Kidney epithelial cell (primary cell): ENCODE measurements at places on chromosomes 6 and 20. TPM values are rescaled to one million over a fixed set of nuclear protein-coding genes. Genes with fewer than 3 reads are reported as not detected.

Gene PDE10A
- total RNA-seq: 13.0 and 13.3 TPM in 2 replicates

Gene ARMC12
- total RNA-seq: 0.29 TPM in 1 of 2 replicates, not detected in the other

Gene MUC21
- total RNA-seq: not detected in 2 replicates

Gene POPDC3
- 0.58 and 0.82 TPM in 2 replicates for total RNA-seq

Gene UCKL1
- total RNA-seq: 19.6 and 25.6 TPM in 2 replicates

Gene PRRT1
- 0.27 TPM in 1 of 2 replicates, not detected in the other for total RNA-seq

Gene CCN2
- 172 and 194 TPM in 2 replicates for total RNA-seq

Gene DNAH8
- total RNA-seq: not detected in 2 replicates

Gene APOM
- total RNA-seq: 1.3 and 1.8 TPM in 2 replicates

Gene ABHD16A
- total RNA-seq: 43.8 and 45.5 TPM in 2 replicates

Gene RAB44
- total RNA-seq: 0.07 TPM in 1 of 2 replicates, not detected in the other

DNA sequence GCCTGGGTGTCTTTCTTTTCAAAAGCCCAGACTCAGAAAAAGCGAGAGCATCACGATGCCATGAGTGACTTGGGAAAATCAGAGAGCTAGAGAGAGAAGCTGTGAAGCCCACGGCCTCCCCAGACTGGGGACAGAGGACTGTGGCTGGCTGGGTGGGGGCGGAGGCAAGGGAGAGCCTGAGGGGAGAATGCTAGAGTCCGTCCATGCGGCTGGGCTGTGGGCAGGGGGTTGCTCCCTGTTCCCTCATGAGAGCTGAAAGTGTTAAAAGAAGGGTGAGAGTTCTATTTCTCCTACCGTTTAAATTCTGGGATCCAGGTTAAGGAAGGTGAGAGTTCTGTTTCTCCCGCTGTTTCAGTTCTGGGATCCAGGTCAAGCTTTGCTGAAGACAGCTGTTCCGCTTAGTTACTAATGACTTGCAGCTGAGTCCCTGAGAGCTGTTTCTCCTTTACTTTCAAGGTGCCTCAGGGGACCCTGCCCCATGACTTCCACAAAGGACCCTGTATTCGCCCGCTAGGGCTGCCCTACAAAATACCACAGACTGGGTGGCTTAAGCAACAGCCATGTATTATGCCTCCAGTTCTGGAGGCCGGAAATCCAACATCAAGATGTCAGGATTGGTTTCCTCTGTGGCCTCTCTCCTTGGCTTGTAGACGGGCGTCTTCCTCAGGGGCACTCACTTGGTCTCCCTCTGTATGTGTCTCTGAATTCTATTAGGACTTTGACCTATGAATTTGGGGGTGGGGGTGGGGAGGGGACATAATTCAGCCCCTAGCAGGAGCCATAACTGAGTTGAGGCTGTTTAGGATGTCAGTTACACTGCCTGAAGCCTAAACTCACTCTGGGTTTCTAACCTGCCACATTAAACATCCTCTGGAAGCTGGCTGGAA lies 127.0 kb downstream of the PXDC1 start:
- DNase-seq: no peak

- DNase-seq: no peak
These were observed 72.5 kb downstream of the NDUFAF5 start for GRCh38 chr20:13857304-13857703.

DNA sequence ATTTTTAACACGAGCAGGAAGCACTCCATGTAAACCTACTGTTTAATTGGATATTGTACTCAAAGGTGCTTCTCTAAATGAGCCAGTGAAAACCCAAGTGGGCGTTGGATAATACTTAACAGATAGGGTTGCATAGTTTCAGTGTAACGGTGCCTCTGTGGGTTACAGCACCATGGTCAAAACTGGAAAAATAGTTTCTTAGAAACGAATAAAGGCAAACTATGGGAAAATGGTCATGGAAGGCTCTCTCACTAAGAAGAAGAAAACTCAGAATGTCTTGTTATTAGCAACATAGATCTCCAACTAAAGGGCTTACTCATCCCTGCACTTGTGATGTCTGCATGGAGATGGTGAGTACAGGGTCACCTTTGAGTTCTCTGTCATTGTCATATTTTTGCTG lies 59.1 kb upstream of the NEDD9 start:
- DNase-seq: no peak

DNA sequence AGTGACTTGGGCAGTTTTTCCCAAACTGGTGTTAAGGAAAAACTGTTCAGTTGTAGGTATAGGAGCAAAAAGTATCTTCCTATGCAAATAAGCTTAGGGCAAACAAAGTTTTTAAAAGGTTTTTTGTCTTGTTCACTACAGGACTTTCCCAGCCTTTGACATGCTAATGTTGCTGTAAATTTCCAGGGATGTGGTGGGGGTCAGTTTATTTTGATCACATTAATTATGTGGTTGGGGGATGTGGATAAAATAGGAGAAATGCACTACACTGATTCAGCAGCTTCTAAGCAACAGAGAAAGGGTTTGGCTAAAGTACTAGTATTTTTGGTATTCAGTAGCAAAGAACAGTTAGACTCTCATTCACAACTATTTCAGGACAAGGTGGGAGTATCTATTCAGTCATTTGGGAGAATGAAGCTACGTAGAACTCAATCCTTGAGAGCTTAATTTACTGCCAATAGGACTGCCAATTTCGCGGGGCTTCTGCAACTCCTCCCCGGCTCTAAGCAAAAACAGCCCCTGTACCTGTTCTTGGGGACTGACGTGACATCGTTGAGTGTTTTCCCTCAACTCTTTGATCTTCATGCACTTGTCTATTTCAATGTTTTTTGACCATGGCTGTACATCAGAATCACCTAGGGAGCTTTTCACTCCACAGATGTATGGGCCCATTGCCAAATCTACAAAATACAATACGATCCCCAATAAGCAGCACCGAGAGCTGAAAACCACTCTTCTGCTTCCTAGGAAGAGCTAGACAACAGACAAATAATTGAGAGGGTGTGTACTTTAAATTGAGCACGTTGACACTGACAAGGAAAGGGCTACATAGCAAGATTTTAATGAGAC lies 94.8 kb upstream of the NHSL1 start:
- DNase-seq: no peak

DNA sequence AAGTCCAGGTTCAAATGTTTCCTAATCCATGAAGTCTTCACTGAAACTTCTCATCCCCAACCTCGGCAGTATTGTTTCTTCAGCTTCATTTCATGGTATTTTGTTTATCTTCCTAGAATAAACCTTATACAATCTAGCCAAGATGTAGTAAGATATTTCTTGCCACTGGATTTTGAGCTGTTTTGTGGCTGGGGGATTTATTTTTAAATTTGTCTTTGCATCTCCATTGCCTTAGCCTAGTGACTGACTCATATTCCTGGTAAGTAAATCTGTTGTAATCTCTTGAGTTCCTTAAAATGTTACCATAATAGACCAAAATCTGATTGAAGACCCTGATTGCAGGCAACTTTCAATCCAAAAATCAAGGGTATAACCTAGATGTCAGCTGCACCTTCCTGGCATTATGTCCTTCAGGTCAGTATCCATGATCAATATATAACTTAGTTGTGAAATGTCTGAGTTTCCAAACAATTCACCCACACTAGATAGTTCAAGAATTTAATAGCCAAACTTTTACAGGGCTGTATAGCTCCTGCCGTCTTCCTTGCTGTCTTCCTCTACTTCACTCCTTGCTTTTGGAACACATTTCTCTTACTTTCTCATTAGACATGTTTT lies 4.7 kb upstream of the TRMT11 start:
- DNase-seq: no peak

DNA sequence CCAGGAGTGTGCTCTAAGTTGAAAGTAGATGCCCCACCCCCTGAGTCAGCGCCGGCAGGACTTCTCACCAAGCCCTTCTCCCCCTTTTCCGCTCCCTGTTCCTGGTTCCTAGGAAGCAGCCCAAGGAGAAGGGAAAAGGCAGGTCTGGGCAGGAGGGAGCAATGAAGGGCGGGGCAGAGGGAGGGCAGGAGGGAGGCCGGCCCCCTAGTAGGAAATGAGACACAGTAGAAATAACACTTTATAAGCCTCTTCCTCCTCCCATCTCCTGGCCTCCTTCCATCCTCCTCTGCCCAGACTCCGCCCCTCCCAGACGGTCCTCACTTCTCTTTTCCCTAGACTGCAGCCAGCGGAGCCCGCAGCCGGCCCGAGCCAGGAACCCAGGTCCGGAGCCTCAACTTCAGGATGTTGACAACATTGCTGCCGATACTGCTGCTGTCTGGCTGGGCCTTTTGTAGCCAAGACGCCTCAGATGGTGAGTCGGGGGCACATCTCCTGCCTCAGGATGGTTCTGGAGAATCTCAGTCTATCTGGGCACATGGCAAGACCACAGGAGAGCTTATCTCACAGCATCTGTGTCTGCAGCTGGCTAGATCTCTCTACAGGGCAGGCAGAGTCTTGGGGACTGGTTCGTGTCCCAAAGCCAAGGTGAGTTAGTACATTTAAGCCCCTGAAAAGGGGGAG lies at the start of gene PROCR:
Gene PROCR, plus strand, starts transcription at position 320 of the 681 bp plus-strand sequence. Its CDS starts 83 bp downstream, at position 403.
- DNase-seq: peak; percentile 93

GRCh38 chr6:15038013-15038791 lies 207.7 kb upstream of the JARID2 start:
- no peak for DNase-seq

- DNase-seq: no peak
These were observed 9.5 kb downstream of the FAM120B start for GRCh38 chr6:170316071-170316470.

- no peak for DNase-seq
These were observed 156.4 kb upstream of the CARMIL1 start for GRCh38 chr6:25122622-25123237.

- DNase-seq: no peak
These were observed 47.1 kb downstream of the PEX7 start for GRCh38 chr6:136869451-136869850.

DNA sequence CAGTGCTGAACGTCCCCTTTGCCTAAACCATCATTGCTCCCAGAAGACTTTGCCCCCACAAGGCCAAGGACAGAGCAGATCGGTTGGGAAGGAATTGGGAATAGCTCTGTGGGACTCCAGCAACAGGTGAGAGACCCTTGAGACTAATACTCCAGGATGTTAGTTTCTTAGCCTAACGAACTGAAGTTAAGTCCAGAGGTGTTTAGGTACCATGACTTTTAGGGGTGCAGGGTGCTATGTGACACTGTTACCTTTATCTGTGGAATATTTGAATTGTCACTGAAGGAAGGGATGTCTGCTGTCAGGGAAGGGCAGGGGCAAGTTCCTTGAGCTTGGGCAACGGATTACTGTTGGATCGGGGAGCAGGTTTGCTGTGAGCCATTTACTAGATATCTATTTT lies 1.9 kb downstream of the BLCAP start:
- no peak for DNase-seq

DNA sequence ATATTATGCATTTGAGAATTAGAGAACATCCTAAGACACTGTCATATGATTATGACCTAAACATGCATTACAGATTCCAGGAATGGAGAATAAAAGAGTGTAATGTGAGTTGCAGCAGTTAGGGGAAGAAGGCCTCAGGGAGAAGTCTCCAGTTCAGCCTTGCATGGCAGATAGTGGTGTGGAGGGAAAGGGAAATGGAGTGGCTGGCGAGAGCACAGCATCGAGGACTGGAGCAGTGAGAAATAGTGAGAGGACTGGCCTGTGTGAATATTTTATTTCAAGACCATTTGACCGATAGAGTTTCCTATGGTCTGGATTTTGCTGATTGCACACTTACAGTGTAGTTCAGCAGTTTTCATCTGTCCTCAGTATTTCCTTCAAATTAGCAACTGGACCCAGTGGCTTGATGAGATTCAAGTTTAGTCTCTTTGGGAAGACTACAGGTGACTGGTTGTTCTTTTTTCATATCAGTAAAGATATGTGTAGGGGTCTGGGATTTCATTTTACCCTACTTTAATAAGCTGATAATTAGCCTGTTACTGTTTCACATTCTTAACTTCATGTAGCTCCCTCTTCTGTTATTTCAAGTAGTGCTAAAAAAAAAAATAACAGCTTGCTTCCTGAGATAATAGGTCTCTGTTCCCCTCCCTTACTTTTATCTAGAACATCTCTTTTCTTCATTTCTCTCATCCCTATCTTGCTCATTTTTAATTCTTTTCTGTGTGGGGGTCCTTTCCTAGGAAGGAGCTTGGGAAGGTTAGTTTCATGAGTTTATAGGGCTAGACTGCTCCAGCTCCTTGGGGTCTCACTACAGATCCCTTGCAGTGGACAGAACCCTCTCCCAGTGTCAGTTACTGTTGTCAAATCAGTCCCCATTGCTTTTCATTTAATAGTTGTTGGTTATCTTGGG lies 27.9 kb downstream of the BLTP3A start:
- DNase-seq: no peak

DNA sequence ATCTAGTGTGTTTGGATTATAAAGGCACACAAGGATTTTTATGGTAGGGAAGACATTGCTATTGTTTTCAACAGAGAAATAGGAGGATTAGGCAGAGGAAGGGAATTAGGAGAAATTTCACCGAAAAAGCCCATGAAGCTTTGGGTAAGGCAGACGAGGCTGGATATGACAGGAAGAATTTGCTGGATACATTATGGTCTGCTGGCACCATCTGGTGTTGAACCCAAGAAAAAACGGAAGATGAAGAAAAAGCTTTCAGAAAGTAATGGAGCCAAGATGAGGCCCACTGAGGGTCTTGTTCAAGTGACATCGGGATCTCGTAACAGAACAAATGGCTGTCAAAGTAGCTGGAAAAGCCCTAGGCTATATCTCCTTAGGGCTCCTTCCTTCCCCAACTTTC lies 56.5 kb downstream of the OR2J2 start:
- DNase-seq: no peak

DNA sequence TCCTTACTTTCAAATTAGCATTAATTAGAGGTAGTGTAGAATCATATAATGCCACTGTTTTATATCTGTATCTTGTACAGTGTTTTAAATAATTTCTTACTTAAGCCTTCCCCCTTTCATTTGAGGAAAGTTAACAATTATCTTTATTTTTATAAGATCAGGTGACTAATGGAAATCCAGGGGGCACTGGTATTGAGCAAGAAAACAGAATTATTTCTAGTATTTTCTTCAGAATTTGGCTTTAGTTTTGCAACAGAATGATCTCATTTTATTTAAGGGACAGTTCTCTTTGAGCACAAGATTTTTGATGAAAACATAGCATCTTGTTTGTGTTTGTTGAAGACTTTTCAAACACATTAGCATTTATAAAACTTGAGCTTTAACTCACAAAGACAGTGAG lies 55.9 kb downstream of the RNF217 start:
- DNase-seq: no peak

DNA sequence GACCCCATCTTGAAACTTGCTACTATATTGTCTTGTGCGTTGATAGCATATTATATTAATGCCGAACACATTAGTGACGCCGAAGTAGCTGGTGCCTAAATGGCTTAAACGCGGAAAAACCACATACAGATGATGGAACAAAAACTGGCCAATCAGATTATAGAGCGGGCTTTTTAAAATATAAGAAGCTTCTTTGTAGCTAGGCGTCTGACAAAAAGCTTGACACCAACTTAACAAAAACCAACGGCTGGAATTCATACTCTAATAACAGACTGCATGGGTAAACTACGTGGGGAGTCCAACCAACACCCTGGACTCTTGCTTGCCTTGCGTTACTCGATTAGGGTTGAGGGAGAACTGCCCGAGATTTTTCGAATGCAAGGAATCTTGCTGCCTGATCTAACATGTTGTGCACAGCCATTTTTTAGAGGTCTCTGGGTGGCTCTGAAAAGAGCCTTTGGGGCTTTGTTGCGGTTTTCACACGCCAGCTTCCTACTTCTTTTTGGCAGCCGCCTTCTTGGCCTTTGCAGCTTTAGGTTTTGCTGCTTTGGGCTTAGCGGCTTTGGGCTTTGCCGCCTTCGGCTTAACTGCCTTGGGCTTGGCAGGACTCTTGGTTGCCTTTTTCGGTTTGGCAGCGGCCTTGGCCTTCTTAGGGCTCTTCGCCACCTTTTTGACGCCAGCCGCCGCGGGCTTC lies 45.7 kb downstream of the OR2B2 start:
- DNase-seq: no peak
